Activated T-helper 1 cell treated with Interleukin-2 at 50 U/mL for 16 hours (primary cell): ENCODE measurements at places on chromosomes 5 and 9.

GRCh38 chr9:101513351-101513750 is 20.3 kb upstream of the RNF20 start:
- DNase-seq: no peak

GRCh38 chr5:150527038-150527437 is 19.1 kb downstream of the NDST1 start:
- DNase-seq: no peak

DNA sequence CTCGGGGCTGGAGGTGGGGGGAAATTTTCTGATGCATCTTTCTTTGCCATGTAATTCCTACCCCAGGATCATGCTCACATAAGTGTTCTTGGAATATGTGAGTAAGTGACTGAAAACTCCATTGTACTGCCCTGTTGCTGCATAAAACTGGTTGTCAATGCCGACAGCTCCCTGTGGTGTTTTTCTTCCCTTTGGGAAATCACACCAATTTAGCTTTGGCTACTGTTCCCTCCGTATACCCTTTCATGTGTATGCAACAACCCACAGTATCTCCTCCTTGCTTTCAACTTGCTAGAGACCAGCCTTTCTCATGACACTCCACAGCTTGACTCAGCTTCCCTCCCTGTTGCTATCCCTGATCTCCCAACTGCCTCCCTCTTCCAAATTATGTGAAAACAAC is 240.6 kb downstream of the TRIM32 start:
- DNase-seq: no peak

- no peak for DNase-seq
These were observed 37.4 kb downstream of the UBQLN1 start for GRCh38 chr9:83670381-83670780.

GRCh38 chr9:15578714-15579113 is 25.9 kb downstream of the CCDC171 start:
- no peak for DNase-seq

- no peak for DNase-seq
These were observed 60.3 kb upstream of the ADAMTS2 start for GRCh38 chr5:179405426-179406030.

DNA sequence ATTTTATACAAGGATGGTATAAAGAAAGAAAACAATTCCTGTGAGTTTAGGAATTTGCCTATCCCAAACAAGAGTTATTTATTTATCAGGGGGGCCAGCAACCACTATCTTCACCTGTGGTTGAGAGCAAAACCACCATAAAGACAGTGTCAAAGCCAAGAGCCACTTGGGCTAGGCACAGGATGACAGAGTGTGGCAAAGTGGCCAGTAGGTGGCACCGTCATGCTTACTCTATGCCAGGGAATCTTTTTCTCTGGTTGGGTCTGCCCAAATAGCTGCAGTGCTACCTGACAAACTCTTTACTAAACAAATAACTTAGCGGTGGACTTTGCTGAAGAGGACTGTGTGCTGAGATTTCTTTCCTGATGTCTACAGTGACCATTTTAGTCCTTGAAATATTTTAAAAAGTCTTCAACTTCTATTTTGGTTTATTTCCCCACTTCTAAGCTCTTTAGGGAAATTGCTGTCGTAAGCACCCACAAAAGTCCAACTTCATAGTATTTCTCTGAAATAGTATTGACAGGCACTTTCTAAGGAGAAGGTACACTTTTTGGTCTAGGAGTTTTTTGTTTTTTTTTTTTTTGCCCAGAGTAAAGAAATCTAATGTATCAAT is 285.0 kb downstream of the RFX3 start:
- peak; percentile 11 for DNase-seq

DNA sequence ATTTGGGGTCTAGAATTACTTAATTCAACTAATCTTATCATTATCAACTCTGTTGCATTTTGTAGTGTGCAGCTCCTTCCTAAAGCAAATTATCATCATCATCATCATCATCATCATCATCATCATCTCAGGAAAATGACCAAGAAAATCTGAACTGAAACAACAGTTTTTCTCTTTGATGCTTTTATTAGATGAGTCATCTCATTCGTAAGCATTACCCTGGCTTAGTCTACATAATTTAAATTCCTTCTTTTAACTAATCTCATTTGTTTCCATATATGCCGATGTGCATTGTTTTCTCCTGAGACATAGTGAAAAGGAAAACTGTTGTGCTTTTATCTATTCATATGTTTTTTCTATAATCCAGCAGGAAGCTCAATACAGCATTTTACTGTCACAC is 173.0 kb upstream of the PDE4D start:
- DNase-seq: no peak
